ENCODE measurements at places on chromosomes 7 and 10.

GRCh38 chr7:132966754-132967469 is 115.0 kb downstream of the CHCHD3 start:
- DNase-seq: no peak

DNA sequence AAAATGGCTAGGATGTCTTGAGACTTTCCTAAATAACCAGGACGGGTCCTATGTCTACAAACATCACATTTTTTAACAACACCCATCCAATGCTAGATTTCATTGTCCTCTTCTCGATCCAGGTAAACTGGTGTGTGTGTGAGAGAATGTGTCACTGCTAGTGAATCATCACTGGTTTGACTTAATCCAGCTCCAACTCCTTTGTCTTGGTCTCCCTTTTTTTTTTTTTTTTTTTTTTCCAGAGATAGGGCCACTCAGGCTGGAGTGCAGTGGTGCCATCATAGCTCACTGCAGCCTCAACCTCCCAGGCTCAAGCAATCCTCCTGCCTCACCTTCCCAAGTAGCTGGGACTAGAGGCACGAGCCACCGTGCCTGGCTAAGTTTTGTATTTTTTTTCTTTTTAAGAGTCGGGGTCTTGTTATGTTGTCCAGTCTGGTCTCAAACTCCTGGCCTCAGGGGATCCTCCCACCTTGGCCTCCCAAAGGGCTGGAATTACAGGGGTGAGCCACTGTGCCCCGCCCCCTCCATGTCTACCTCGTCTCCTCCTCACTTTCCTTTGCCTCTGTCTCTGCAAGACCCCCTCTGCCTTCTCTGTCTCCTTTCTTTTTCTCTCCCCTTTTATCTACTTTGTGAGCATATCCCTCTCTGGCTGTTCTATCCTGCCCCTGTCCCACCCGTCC is 2.2 kb upstream of the UFSP1 start:
- no peak for DNase-seq

DNA sequence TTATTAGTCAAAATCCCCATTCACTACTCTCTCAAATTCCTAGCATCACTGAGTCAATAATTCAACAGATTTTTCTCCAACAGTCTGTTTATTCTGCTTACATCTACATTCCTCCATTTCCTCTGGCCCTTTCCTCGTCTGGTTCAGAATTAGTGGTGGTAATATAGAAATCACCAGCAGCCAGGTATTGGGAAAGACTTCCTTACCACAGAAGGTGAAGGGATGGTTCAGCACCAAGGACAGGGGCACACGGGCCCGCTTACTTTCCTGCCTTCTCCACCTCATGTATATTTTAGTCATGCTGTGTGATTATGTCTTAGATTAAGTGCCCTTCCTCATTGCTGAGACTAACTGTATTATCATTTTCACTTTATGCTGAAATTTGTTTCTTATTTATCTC is 70.4 kb upstream of the APBB1IP start:
- DNase-seq: no peak

DNA sequence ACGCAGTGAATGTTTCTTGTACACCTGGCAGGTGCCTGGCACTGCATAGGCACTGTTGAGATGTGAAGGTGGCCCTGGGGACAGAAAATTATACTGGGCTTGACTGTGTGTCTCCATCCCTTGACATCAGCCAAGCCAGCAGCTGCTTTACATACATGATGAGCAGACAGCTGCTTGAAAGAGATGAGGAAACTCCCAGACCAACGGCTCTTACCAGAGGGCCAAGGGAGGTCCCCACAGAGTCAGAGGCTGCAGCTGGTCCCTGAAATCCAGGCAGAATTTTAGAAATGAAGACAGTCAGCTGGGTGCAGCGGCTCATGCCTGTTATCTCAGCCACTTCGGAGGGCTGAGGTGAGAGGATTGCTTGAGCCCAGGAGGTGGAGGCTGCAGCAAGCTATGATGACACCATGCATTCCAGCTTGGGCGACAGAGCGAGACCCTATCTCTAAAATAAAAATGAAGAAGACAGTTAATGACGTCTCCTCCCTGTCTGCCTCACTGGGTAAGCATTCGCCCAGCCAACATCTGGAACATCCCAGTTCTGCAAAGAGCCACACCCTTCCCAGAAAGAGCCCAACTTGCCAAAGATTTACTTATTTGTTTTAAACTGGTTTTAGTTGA is 17.6 kb downstream of the LIMK1 start:
- DNase-seq: no peak

DNA sequence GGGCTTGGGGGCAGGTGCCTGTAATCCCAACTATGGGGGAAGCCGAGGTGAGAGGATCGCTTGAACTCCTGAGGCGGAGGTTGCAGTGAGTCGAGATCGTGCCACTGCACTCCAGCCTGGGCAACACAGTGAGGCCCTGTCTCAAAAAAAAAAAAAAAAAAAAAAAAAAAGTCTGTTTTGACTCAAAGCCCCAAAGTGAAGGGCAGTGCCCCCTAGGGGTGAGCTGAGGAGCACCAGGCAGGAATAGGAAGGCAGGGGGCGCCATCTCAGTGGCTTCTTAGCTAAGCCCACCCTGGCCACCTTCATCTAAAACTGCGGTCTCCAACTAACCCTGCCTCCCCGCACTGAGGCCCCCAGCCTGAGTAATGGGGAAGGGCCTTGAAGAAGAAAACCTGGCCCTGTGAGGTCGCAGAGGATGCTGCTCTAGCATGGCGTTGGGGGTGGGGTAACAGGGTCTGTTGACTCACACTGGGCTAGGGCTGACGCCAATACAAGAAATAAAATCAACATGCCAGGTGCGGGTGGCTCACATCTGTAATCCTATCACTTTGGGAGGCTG is 9.8 kb downstream of the PODXL start:
- DNase-seq: no peak

DNA sequence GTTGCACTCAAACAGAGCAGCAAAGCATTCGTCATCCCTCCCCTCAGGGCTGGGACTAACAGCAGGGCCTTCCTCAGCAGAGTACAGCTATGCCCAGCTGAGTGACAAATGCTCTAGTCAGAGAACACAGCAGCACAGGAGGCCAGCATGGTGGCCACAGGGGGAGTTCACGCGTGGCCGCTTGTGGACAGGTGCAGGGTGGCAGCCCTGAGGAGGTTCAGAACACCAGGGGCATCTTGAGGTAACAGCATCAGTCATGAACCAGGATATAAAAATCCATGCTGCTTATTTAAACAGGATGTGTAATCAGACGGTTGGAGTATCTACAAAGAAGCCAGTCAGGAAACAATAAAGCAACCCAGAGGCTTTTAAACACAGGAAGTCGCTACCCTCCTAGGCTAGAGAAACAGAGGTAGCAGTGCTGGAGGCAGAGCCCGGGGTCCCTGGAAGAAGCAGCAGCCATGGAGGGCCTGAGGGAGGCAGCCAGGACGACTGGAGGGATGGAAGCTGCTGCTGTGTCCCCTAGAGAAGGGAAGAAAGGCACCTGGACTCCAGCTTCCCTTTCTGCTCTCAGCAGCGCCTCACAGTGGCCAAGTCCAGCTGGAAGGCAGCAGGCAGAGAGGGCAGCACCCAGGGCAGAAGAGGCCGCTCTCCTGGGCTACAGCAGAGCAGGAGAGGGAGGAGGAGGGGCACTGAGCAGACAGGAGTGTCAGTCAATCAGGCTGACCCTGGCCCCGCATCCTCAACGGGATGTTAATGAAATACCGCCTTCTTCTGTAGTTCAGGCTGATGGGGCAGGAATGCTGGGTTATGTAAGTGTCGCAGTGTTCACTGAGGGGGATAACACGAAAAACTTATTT is 70.8 kb upstream of the UCN3 start:
- DNase-seq: peak; percentile 39

- no peak for DNase-seq
Observed at GRCh38 chr7:129855234-129855673, 97.5 kb downstream of the UBE2H start.

GRCh38 chr7:134533288-134533771 is 6.0 kb downstream of the AKR1B10 start:
- no peak for DNase-seq

DNA sequence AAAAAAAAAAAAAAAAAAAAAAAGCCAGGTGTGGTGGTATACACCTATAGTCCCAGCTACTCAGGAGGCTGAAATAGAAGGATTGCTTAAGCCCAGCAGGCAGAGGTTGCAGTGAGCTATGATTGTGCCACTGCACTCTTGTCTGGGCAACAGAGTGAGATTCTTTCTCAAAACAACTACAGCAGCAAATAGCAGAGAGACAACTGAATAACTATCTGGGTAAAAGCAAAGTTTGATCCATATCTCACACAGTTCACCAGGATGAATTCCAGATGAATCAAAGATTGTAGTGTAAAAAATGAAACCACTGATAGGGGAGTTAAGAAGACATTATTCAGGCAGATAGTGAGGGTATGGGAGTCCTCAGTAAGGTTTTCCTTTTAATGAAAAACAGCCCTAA is 11.4 kb upstream of the NUB1 start:
- no peak for DNase-seq

- no peak for DNase-seq
Observed at GRCh38 chr7:133911724-133912123, 215.4 kb upstream of the LRGUK start.

DNA sequence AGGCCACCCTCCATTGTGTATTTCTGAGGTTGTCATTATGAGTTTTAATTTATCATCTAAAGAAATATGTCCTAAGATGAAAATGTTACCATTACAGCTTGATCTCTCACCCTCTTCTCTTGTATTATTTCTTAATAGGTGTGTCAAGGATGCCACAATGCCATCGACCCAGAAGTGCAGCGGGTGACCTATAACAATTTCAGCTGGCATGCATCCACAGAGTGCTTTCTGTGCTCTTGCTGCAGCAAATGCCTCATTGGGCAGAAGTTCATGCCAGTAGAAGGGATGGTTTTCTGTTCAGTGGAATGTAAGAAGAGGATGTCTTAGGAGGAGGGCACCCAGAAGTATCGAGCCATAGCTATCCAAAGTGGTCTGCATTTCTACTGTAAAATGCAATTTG is 46.8 kb downstream of the TES start:
- no peak for DNase-seq

- DNase-seq: no peak
Observed at GRCh38 chr7:1470901-1471300, 11.6 kb upstream of the MICALL2 start.

- DNase-seq: no peak
Observed at GRCh38 chr10:10346390-10347150, 671.1 kb upstream of the CELF2 start.

- no peak for DNase-seq
Observed at GRCh38 chr10:118900617-118901016, 128.9 kb upstream of the NANOS1 start.

GRCh38 chr10:34254596-34254995 is 560.5 kb downstream of the PARD3 start:
- no peak for DNase-seq

GRCh38 chr10:90916392-90917237 is 4.3 kb downstream of the ANKRD1 start:
- no peak for DNase-seq

DNA sequence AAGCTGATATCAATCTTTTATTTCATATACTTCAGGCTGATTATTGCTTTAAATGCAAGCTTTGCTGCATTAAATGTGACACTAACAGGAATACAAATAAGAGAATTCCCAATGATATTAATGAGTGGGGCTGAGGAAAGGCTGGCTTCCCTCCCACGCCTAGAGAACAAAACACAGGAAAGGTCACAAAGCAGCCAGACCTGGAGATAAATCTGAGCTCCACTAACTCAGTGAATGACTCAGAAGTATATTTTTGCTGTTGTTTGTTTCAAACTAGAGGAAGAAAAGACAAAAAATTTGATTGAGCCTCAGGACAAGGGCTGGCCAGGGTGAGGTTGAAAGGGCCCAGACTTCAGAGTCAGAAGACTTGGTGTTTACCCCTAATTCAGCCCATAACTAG is 88.1 kb downstream of the XPNPEP1 start:
- no peak for DNase-seq

DNA sequence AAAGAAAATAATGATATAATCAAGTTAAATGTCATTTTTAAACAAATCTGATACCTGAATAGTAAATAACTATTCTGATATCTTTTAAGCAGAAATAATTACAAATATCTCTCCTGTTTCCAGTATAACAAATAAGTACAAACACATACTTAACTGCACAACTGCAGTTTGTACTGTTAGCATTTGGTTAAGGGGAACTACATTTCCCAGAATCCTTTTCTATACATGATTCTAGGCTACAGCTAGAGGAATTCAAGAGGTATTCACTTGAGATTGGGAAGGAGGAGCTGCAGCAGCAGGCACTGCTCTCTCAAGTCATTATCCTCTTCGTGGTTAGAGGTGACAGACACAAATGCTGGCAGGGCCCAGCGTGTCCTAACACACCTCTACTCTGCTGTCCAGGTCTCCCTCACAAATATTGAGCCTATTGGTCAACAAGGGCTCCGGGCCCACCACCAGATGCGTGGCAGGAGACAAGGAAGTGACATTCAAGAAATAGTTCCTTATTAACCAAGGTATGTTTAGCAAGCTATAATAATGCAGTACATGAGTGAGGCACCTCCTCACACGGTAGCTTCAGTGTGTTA is 255.1 kb upstream of the MKLN1 start:
- no peak for DNase-seq

DNA sequence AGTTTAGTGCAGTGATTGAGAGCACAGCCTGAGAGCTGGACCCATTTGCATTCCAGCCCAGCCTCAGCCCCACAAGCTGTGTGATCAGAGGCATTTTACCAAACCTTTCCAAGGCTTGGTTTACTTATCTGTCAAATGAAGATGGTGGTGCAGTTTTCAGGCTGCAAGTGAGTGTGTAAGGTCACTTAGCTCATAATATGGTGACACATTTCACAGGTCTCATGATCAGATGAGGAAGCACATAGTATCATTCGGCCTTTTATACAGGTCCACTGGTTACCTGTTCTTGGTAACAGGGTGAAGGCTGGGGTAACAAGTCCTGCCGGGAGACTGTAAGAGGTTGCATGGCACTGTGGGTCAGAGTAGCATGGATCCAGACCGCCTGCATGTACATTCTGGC is 371.7 kb downstream of the LRMDA start:
- DNase-seq: no peak

- no peak for DNase-seq
Observed at GRCh38 chr7:66696774-66697191, 43.8 kb upstream of the RABGEF1 start.

DNA sequence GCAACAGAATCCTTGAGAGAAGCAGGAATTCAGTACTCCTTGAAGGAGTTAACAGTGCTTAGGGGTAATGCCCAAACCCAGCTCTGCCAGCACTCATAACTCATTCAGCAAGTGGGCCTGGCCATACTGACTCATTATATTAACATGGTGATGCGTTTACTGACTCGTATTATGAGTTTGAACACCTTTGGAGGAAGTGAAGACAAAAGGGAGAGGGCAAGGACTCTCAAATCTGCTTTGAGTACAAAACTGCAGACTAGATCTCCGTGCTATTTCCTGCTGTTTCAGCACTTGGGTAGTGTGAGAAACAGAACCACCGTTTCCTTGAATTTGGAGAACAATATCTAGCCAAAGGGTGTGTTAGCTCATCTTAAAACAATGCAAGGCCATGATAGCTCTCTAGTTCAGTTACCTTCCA is 30.8 kb downstream of the SLC16A9 start:
- no peak for DNase-seq

DNA sequence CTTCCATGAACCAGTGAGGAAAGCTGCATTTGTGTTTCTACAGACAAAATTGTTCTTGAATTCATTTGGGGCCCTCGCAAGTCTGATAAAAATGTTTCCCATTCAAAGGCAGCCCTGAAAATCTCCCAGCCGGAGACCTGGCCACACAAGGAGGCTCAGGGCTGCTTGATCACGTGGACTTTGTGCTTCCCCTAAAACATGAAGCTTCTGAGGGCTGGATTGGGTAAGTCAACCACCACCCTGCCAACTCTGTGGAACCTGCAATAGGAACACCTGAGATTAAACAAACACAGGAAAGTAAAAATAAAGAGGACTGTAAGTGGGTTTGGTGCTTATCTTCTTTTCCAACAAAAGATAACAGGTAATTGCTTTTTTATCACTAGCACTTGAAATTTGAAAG is 133.8 kb downstream of the C10orf90 start:
- DNase-seq: no peak

GRCh38 chr7:149735779-149736477 is 37.5 kb downstream of the ZNF467 start:
- no peak for DNase-seq

Data from stimulated activated CD8-positive, alpha-beta memory T cell treated with anti-CD3 and anti-CD28 coated beads, Interleukin-15, amount 100 ng/mL, for 4 hours (primary cell).